Stimulated activated CD8-positive, alpha-beta memory T cell treated with anti-CD3 and anti-CD28 coated beads, Interleukin-12 subunit alpha, Interleukin-12 subunit beta, amount 100 ng/mL, for 1 hour (primary cell): ENCODE measurements at places on chromosomes 7 and 10.

- no peak for DNase-seq
Measured at GRCh38 chr10:108850138-108850854, 1073.0 kb downstream of the XPNPEP1 start.

DNA sequence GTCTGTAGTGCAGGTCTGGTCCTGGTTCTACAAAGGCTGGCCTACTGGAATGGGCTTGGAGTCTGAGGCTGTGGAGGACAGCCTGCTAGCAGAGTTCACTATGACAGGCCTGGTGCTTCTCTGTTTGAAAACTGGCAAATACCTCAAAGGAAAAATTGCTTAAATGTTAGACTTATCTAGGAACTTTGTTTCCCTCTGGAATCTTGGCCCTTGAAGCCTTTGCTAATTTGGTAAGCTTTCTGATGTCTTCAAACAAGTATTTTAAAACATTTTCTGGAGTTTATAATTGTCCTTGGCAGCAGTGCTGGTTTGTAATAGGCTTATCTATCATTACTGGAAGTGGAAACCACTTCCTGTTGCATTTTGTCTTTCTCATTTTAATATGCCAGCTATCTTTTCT, 139.7 kb downstream of the TMEM26 start:
- DNase-seq = no peak

DNA sequence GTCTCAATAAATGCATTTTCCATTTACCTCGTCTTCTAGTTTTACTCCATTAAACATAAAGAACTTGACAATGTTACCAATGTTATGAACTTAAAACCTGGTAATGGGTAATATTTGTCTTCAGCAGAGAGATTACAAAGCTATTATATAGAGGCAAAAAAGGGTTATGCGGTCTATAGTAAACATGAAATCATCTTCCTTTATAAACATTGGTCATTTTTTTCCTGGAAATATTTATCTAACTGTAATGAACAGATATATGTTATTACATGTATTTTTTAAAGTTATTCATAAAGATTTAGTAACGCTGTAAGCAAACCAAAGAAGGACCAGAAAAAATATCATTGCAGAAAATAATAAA, 1.3 kb downstream of the VWDE start:
- DNase-seq = no peak

DNA sequence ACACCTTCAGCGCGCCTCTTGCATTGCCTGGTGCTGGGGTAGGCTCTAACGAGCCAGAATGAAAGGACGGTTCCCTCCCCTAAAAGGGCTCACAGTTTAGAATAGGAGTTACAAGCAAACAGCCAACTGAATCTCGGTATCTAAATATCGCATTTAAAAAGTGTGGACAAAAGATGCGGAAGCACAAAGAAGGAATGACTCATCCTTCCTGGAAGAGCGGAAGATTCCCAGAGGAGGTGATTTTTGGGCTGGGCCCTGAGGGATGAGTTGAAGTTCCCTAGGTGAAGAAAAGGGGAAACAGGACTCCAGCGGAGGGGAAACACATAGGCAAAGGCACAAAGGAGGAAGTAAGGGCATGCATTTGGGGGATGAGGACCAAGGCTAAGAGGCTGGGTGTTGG, 29.9 kb downstream of the SRRM3 start:
- no peak for DNase-seq

GRCh38 chr10:131547129-131547799, 235.7 kb upstream of the TCERG1L start:
- DNase-seq = no peak

DNA sequence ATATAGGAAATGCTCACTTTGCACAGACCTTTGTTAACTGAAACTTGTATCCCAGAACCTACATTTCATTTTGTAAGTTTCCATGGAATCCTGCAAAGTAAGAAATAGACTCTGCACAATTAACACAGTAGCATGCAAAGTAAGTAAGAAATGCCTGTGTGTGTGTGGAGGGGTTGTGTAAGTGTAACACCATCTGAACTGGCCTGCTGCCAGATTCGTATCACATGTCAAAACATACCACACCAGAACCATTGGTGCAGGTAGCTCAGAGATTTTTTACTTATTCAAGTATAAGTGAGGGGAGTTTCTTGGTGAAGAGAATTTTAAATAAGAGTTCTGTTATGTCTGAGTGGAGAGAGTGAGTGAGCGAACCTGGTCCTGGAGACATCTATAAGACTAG, 17.9 kb upstream of the DDX21 start:
- no peak for DNase-seq

- DNase-seq = no peak
Measured at GRCh38 chr7:104198673-104199278, 9.0 kb downstream of the ORC5 start.

DNA sequence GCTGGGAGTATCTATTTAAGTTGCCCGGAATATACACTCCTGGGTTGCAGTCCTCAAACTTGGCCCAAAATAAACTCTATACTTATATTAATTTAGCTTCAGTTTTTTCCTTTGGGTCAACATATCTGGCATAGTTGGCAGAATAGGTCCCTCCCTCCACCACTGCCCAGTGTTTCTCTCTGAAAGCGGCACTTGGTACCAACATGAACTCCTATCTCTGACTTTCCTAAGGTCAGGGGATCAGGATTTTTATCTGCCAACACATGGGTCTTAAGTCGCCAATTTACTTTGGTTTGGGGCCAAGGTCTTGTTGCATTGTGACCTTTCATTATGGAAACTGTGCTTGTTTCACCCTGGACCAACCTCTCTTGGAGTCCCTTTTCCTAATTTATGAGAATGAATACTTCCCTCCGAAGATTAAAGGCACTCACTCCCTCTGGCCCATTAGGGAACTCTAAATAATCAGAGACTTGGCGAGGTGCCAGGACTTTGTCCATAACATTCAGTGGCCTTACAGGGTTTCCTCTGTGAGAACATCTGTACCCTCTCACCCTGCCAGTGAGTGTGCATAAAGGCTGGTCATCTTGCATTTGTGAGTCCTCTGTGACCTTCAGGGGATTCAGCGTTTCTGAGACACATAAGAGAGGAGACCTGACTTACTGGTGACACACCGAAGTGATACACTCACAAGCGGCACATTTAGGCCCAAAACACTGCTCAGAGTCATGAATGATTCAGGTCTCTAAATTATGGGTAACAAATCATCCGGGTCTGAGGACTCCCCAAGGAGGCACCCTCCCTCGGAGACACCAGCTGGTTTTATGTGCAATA, 19.7 kb upstream of the FKBP9 start:
- DNase-seq = no peak

DNA sequence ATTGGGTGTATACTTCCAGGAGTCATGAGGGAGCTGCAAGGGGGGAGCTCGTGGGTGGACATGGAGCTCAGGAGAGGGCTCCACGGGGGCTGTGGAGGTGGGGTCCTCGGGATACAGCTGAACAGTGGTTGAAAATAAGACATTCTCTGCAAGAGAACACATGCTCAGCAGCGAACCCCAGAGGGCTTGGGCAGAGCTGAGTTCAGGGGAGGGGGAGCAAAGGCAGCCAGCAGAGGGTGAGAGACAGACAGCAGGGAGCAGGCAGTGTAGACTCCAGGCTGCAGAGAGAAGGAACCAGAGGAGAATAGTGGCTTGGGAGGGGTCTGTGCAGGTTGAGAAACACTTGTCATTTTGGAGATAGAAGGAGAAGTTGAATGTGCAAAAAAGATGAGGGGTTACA, 73.0 kb upstream of the LRRC18 start:
- DNase-seq = no peak

GRCh38 chr10:64219271-64220025, 698.2 kb downstream of the REEP3 start:
- DNase-seq = no peak

GRCh38 chr10:45257600-45257999, 57.8 kb downstream of the OR13A1 start:
- no peak for DNase-seq

DNA sequence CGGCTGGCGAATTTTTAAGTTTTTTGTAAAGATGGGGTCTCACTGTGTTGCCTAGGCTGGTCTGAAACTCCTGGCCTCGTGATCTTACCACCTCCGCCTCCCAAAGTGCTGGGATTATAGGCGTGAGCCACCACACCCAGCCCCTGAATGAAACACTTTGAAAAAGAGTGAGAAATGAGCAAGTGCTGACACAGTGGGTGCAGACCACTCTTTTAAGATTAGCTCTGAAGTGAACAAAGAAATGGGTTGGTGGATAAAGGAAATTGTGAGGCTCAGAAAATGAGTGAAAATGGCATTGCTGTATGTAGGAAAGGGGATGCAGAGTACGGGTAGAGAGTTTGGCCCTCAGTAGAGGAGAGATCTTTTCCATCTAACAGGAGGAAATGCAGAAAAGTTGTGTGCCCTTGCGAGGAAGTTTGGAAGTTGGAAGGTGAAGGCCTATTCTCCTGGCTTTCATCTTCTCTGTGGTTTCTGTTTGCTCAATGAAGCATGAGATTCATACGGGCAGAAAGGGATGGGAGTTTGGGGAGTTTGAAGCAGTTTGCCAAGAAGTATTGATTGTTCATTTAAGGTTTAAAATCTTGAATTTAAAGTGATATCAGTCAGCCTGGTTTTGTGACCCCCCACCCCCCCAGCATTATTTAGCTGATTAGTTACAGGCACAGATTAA, 11.0 kb downstream of the MAPK8 start:
- no peak for DNase-seq

DNA sequence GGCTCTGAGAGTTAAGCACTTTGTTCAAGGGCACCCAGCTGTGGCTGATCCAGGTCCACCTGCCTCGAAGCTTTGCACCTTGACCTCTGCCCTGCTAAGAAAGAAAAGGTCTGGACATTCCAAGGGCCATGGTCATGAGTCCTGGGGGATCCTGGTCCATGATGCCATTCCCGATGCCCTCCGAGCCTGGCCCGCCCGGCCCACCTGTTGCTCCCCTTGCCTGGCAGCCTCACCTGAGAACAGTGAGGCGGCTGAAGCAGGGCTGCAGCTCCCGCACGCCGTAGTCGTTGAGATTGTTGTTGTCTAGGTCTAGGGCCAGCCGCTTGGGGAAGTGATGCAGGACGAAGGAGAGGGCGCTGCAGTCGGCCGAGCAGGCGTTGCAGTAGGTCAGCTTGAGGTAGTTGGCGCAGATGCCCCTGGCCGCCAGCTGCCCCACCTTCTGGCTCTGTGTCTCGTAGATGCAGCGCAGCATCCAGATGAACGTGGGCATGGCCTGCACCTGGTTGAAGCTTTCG, 27.5 kb downstream of the NOD1 start:
- no peak for DNase-seq

DNA sequence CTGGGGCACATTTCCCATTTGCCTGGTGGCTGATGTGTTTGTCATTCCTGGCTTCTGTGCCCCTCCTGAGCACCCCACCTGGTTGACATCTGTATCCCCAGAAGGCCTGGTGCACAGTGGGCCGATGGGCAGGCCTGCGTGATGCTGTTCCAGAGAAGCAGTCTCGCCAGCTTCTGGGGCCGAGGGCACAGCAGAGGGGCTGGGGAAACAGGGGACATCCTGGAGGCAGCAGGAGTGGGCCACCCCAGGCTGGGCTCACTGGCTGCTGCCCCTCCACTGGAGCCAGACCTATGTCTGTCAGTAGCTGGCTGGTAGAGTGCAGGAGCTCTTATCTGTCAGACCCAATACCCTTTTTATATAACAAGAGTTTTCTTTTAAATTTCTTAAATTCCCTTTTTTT, 896 bp upstream of the MYL7 start:
- DNase-seq = no peak

- no peak for DNase-seq
Measured at GRCh38 chr10:52484206-52485065, 170.4 kb downstream of the DKK1 start.

DNA sequence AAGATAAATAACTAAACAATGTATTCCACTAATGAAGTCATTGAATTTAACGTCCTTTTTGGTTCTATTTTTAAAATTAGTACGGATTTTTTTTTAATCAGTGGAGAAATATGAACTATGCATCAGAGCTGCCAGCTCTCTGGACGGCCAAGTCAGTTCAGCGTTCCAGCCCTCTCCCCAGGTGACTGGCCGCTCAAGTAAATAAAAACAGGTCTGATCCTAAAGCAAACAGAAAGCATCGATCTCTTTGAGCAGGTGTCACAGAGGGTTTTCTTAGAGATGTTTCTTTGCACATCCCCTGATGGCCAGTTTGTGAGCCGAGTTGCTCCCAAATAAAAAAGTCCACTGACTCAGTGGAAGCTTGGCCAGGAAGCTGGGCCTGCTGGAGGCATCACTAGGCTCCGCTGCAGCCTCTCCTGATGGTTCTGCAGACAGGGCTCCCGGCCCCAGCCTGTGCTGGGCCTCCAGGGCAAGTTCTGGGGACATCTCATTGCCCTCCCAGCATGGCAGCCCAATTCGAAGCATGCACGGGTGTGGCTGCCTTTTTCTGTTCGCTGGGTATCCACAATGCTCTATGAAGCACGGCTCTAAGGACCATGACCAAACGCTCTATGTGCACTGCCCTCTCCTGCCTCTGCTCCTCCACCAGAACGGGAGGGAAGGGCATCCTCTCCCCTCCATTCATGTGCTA, 74.7 kb upstream of the PPP2R2D start:
- DNase-seq = no peak

GRCh38 chr7:16811551-16811950, 6.8 kb upstream of the AGR2 start:
- no peak for DNase-seq

DNA sequence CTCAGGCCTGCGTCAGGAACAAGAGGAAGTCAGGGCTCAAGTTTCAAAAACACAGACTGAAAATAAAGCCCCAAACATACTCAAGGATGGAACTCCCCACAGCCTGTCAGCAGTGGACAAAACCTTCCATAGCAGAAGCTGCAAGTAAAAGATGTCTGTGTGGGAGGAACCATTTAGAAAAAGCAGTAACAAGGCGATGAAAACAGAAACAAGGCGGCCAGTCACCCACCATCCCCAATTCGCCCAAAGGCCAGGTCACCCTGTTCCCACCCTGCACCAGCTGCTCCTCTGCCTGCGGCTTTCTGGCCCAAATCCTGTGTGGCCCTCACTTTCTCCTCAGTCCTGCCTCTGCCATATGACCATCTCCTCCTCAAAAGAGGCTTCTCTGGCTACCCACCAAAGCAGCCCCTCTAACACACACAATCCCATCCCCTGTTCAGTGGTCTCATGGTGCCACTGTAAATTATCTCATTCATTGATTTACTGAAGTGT, 27.8 kb downstream of the KCNMA1 start:
- DNase-seq = no peak

- DNase-seq = no peak
Measured at GRCh38 chr7:91239171-91239604, 25.0 kb upstream of the FZD1 start.

- no peak for DNase-seq
Measured at GRCh38 chr7:2758673-2759616, 70.9 kb downstream of the AMZ1 start.
